ENCODE measurements at places on chromosomes 1 and 21. TPM values are rescaled to one million over a fixed set of nuclear protein-coding genes. Genes with fewer than 3 reads are reported as not detected.
A peak's percentile ranks its signal among the peaks of the same experiment; 100 is the strongest.

- no peaks in the 10 kb centered on the region for H3K4me1 ChIP-seq
- no peaks in the 10 kb centered on the region for H3K36me3 ChIP-seq
- DNase-seq: no peak
- no peak overlapping the region for H3K27ac ChIP-seq
- H3K27me3 ChIP-seq: no peaks in the 10 kb centered on the region
Measured at GRCh38 chr21:31503467-31503866, 156.0 kb upstream of the SOD1 start.

DNA sequence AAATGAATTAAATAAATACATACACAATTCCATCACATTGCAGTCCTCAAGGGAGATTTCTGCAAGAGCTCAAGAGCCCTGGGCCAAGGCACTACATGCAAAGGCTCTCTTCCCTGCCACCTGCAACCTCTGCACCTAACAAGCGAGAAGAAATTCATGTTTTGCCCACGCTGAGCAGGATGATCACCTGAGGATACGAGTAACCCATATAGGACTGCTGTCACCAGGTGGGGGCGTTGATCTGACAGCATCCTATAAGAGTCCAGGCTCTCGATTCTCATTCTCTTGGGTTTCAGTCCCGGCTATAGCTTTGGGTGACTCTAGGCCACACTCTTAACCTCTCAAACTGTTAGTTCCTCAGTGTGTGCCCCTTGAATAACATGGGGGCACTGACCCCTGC lies 18.7 kb upstream of the SPOCD1 start:
- H3K4me1 ChIP-seq: no peaks in the 10 kb centered on the region
- H3K4me3 ChIP-seq: no peak overlapping the region
- DNase-seq: no peak
- H3K27ac ChIP-seq: no peak overlapping the region
- H3K36me3 ChIP-seq: no peaks in the 10 kb centered on the region

- no peaks in the 10 kb centered on the region for H3K4me1 ChIP-seq
- H3K4me3 ChIP-seq: no peak overlapping the region
- H3K27me3 ChIP-seq: no peaks in the 10 kb centered on the region
- peaks cover 4% of the 10 kb centered on the region for H3K36me3 ChIP-seq
- no peak overlapping the region for H3K27ac ChIP-seq
- no peak for DNase-seq
Measured at GRCh38 chr1:13807209-13807608, 107.2 kb downstream of the PRDM2 start.

GRCh38 chr1:169495046-169495775 lies 9.5 kb upstream of the SLC19A2 start:
- no peak overlapping the region for H3K4me3 ChIP-seq
- H3K27ac ChIP-seq: no peak overlapping the region
- no peaks in the 10 kb centered on the region for H3K27me3 ChIP-seq
- no peak for DNase-seq

GRCh38 chr1:229075716-229076115 lies 195.2 kb upstream of the RAB4A start:
- H3K27ac ChIP-seq: no peak overlapping the region
- no peaks in the 10 kb centered on the region for H3K27me3 ChIP-seq
- H3K4me1 ChIP-seq: peaks cover 5% of the 10 kb centered on the region
- no peak for DNase-seq
- H3K4me3 ChIP-seq: no peak overlapping the region

GRCh38 chr1:51488372-51489050 lies 30.6 kb downstream of the EPS15 start:
- H3K36me3 ChIP-seq: no peaks in the 10 kb centered on the region
- no peak for DNase-seq

The KLF17 gene
- total RNA-seq: not detected

The IL10 gene
- 19.8 TPM for total RNA-seq

DNA sequence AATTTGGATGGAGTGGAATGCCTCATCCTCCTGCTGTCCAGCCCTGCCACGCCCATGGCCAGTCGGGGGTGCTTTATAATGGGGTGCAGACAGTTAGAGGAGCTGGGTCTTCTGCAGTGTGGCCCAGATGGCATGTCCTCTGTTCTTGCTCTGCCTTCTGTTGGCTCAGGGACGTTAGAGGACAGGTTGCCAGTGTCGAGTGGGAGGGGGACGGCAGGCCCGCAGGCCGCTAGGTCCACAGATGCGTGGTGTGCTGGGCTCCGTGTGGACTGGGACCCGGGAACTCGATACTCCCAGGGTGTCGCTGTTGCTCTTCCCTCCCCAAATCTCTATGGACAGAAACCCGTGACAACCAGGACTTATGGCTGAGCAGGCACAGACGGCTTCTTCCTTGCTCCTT lies 33.3 kb downstream of the SIM2 start:
- no peak overlapping the region for H3K4me3 ChIP-seq
- DNase-seq: no peak
- H3K27me3 ChIP-seq: peaks cover 4% of the 10 kb centered on the region
- H3K27ac ChIP-seq: no peak overlapping the region
- no peaks in the 10 kb centered on the region for H3K4me1 ChIP-seq

The ZNF683 gene
- total RNA-seq: not detected

DNA sequence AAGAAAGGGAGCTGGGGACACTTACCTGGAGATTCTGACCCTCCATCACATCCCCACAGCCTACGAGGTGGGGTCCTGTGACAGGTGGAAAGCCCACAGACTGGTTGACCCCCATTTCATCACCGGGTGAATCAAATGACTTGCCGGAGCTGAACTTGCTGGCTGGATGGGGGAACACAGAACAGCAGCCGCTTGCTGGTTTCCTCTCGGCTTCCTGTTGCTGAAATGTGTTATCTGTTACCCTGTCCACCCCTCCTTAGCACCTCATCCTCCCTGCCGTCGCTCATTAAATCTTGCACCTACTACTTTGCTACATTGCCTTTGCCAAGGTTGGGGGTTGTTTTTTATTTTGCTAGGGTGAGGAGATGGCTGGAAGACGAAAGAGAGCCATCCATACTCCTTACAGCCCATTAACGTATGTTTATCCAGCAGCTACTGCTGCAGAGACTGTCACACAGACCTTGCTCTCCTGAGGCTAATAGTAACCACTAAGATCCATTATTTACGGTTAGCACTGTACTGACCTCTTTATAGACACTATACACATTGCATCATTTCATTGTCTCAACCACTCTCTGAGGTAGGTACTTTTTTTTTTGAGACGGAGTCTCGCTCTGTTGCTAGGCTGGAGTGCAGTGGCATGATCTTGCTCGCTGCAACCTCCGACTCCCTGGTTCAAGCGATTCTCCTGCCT lies 7.0 kb downstream of the PAFAH2 start:
- H3K4me3 ChIP-seq: no peak overlapping the region
- H3K36me3 ChIP-seq: peaks cover 4% of the 10 kb centered on the region
- DNase-seq: no peak
- H3K27ac ChIP-seq: no peak overlapping the region

DNA sequence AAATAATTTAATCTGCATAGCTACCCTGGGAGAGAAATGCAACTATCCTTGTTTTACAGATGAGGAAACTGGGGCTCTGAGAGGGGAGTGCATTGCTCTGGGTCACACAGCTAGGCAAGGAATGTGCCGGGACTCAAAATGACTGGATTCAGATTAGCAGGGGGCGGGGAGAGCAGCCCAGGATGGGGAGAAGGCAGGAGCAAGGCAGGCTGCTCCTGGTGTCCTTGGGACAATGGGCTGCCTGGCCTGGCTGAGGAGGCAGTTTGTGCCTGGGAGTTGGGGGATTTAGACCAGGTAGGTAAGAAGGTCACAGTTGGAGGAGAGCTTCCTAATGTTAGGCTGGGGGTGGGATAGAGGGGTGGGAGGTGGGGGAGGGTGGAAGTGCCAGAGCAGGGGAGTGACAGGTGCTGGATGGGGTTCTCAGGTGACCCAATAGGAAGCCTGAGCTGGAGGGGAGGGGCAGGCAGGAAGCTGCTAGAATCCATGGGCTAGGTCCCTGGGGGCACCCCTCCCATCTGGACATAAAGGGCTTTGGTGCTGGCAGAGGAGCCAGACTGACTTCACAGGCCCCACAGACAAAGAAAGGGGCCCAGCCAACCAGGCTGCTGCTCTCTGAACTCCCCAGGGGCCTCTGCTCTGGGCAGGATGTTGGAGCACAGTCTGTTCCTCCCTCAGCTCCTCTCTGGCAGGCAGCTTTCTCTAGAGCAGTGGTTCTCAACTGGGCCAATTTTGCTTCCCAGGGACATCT lies 29.0 kb downstream of the TRIM62 start:
- H3K27ac ChIP-seq: peak overlapping the region; percentile 70
- peak; percentile 37 for DNase-seq
- H3K4me3 ChIP-seq: no peak overlapping the region
- H3K4me1 ChIP-seq: peaks cover 44% of the 10 kb centered on the region

The GNG12 gene
- 116 TPM for total RNA-seq

DNA sequence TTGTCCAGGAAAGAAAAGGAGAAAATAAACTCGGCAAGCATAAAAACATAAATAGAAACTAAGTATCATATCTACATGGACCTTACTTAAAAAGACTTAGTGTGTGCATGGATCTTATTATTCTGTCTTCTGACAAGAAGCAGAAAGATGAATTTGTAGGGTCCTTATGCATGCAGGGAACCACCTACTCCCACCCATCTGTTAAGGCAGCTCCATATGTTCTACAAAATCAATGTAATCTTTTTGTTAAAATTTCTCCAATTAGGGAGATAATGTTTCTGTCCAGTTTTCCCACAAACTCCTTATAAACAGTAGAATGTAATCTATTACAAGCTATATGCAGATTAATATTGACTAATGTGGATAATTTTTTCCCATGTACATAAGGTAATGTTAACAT lies 13.9 kb upstream of the PTPN14 start:
- no peak overlapping the region for H3K27ac ChIP-seq
- peaks cover 8% of the 10 kb centered on the region for H3K4me1 ChIP-seq
- H3K27me3 ChIP-seq: no peaks in the 10 kb centered on the region
- DNase-seq: no peak
- H3K4me3 ChIP-seq: no peak overlapping the region
- H3K36me3 ChIP-seq: no peaks in the 10 kb centered on the region

DNA sequence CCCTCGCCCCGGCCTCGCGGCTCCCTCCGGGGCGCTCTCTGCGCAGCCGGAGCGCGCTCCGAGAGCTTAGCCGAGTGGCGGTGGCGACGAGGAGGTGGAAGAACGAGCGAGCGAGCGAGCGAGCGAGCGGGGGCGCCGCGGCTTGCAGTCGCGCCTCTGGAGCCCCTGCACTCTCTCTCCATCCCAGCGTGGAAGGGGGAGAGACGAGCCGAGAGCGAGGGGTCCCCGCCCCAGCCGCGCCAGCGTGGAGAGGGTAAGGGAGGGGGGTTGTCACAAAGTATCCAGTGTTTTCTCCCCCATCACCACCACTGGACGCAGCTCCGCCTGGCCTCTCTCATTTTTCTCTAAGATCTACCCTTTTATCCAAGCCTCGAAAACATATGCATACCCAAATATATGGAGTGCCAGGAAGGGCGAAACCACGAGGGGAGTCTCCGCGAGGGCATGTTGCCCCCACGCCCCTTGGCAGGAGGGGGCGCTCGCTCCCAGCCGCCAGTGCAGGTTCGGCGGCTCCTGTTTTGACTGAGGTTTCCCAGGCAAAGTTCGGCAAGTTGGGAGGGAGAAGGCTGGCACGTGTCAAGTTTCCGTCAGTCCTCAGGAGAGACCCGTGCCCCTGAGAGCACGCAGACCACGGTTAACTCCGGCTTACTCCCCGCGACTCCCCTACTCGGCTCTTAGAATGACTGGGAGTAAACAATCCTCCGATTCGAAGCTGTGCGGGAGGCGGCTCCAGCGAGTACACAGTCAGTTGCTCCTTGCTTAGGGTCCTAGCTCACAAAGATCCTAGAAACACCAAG lies 569 bp upstream of the DAB1 start:
- H3K4me3 ChIP-seq: peak overlapping the region; percentile 47
- H3K36me3 ChIP-seq: no peaks in the 10 kb centered on the region
- H3K27ac ChIP-seq: no peak overlapping the region

- H3K4me3 ChIP-seq: no peak overlapping the region
- H3K27me3 ChIP-seq: no peaks in the 10 kb centered on the region
- peaks cover 3% of the 10 kb centered on the region for H3K4me1 ChIP-seq
- H3K36me3 ChIP-seq: no peaks in the 10 kb centered on the region
- H3K27ac ChIP-seq: no peak overlapping the region
Measured at GRCh38 chr1:53143527-53143926, 1.1 kb upstream of the SLC1A7 start.

- no peaks in the 10 kb centered on the region for H3K36me3 ChIP-seq
- H3K27ac ChIP-seq: peak within 1 kb of the TSS; percentile 49
- H3K27me3 ChIP-seq: no peaks in the 10 kb centered on the region
- DNase-seq: no peak
Measured at GRCh38 chr1:160189649-160190625, at the start of gene CASQ1. CASQ1 (plus strand) TSS chr1:160190575; CDS start chr1:160190752, 177 bp downstream.

The CD1E gene
- total RNA-seq: not detected

- H3K4me3 ChIP-seq: no peak overlapping the region
- no peaks in the 10 kb centered on the region for H3K27me3 ChIP-seq
- no peaks in the 10 kb centered on the region for H3K4me1 ChIP-seq
- no peak for DNase-seq
Measured at GRCh38 chr1:93818570-93818959, 60.4 kb downstream of the DNTTIP2 start.

The OR10J4 gene
- total RNA-seq: not detected

The RGS16 gene
- total RNA-seq: 15.2 TPM

DNA sequence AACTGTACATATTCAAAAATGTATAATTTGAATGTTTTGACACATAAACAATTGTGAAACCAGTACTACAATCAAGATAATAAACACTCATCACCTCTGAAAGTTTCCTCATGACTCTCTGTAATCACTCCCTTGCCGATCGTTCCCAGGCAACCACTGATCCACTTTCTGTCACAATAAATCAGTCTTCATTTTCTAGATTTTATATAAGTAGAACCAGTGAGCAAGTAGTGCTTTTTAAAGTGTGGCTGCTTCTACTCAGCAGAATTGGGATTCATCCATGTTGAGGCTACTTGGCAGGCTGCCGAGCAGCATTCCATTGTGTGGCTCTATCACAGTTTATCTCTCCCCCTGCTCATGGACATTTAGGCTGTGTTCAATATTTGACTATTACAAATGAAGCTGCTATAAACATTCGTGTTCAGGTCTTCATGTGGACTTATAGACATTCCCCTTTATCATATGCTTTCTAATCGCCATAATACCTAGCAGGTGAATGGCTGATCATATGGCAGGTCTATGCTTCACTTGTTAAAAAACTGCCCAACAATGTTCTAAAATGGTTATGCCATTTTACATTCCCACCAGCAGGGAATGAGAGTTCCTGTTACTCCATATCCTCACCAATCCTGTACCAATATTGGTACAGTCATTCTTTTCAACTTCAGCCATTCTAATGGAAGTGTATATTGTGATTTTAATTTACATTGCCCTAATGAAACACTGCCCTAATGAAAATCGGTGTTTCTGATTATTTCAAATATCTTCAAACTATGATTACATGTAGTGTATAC lies 20.5 kb downstream of the TEX38 start:
- H3K4me3 ChIP-seq: no peak overlapping the region
- H3K36me3 ChIP-seq: peaks cover 40% of the 10 kb centered on the region
- H3K27me3 ChIP-seq: no peaks in the 10 kb centered on the region
- no peak for DNase-seq
- no peak overlapping the region for H3K27ac ChIP-seq
- peaks cover 4% of the 10 kb centered on the region for H3K4me1 ChIP-seq

The CATSPERE gene
- total RNA-seq: 1.3 TPM
